ENCODE measurements at places on chromosomes 5 and 9. TPM values are rescaled to one million over a fixed set of nuclear protein-coding genes. Genes with fewer than 3 reads are reported as not detected.

The SLC1A1 gene
- total RNA-seq = 0.09 TPM

The GDA gene
- total RNA-seq = not detected

The ANXA2R gene
- total RNA-seq = 6.0 TPM

The TTC16 gene
- 1.8 TPM for total RNA-seq

The SMIM23 gene
- not detected for total RNA-seq

- H3K27me3 ChIP-seq = no peaks in the 10 kb centered on the region
- H3K4me3 ChIP-seq = peak overlapping the region; percentile 42
- H3K27ac ChIP-seq = no peak overlapping the region
- peak; percentile 87 for DNase-seq
- peaks cover 11% of the 10 kb centered on the region for H3K36me3 ChIP-seq
Observed at GRCh38 chr9:127955294-127956015, 17.8 kb upstream of the DPM2 start.

DNA sequence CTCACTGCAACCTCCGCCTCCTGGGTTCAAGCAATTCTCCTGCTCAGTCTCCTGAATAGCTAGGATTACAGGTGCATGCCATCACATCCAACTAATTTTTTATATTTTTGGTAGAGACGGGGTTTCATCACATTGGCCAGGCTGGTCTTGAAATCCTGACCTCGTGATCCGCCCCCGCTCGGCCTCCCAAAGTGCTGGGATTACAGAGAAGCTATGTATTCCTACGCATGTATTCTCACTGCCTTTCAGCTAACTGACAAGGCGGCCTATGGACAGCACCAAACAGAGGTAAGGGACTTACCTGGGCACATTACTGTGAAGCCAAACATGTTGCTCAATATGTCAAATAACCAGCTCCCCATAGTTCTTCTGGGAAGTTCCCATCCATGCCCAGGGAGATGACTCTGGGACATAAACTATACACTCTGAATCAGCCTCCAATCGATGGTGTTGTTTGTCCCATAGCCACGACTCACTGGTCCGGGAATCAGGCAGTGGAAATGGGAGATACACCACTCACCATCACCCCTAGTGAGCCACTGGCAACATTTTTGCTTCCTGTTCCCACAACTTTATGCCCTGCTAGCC lies 114.6 kb downstream of the SYK start:
- H3K4me1 ChIP-seq = no peaks in the 10 kb centered on the region
- no peaks in the 10 kb centered on the region for H3K36me3 ChIP-seq
- H3K27me3 ChIP-seq = no peaks in the 10 kb centered on the region
- DNase-seq = no peak
- no peak overlapping the region for H3K27ac ChIP-seq

GRCh38 chr5:76099756-76100155 lies 16.6 kb downstream of the SV2C start:
- H3K4me1 ChIP-seq = peaks cover 9% of the 10 kb centered on the region
- H3K27ac ChIP-seq = no peak overlapping the region
- H3K36me3 ChIP-seq = no peaks in the 10 kb centered on the region
- no peaks in the 10 kb centered on the region for H3K27me3 ChIP-seq

DNA sequence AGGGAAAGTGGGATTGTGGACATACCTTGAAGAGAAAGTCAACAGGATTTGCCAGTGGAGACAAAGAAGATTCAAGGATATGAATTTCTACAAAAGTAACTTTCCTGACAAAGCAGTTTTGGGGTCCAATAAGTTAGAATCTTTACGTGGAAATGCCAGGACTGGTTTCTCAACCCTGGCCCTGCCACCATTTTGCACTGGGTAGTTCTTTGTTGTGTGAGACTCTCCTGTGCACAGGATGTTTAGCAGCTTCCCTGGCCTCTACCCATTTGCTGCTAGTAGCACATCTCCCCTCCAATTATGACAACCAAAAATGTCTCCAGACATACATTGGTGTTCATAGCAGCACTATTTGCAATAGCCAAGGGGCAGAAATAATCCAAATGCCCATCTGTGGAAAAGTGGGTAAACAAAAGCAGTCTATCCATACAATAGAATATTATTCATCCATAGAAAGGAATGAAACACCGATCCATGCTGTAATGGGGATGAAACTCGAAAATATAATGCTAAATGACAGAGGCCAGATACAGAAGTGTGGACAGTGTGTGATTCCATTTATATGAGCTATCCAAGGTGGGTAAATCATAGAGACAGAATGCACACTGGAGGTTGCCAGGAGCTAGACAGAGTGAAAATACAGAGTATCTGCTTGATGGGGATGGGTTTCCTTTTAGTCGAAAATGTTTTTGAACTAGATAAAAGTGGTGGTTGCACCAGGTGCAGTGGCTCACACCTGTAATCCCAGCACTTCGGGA lies 91.4 kb downstream of the NSUN2 start:
- no peak overlapping the region for H3K27ac ChIP-seq
- H3K4me3 ChIP-seq = no peak overlapping the region
- DNase-seq = no peak
- H3K27me3 ChIP-seq = no peaks in the 10 kb centered on the region
- no peaks in the 10 kb centered on the region for H3K4me1 ChIP-seq

DNA sequence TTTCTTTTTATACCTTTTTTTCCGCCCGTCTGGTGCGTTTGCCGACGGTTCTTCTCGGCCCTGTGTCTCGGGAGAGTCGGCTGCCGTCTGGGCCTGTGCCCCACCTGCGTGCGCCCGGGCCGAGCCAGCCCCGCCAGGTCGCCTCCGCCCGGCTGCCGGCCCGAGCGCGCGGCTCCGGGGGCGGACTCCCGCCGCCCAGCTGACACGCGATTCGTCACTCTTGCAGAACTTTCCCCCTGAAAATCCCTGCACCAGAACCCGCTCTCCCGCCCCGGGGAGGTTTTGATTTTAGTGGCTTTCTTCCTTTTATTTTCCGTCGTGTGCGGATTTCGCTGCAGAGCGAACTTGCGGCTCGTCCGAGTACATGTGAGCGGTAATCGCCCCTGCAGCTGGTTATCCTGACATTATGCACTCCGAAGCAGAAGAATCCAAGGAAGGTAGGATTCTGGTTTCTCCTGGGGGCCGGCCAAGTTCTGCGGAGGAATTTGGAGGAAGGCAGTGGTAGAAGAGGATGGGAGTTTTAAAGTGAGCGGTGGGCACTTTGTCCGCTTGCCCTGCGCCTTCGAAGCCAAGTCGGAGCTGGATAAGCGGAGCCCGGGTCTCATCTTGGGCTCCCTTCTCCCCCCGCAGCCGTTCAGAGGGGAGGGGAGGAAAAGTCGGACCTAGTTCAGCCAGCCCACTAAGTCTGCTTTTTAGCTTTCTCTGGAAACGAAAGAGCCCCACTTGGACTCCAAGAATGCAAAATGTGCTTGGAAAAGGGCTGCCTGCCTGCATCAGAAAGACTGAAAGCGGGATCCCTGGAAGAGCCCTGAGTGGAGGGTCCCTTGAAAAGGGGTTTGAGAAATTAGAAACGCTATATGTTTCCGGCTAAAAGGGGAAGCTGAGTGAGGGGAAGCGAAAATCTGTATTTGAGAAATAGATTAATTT lies at the start of gene TNFAIP8:
TNFAIP8 (plus strand) TSS at position 335 of the 927 bp plus-strand sequence; CDS start at position 407, 72 bp downstream.
- H3K36me3 ChIP-seq = no peaks in the 10 kb centered on the region
- DNase-seq = peak; percentile 38
- H3K27ac ChIP-seq = peak within 1 kb of the TSS; percentile 21
- H3K4me3 ChIP-seq = peak within 1 kb of the TSS; percentile 37
- peaks cover 88% of the 10 kb centered on the region for H3K4me1 ChIP-seq

- no peaks in the 10 kb centered on the region for H3K36me3 ChIP-seq
- no peak overlapping the region for H3K4me3 ChIP-seq
- H3K27ac ChIP-seq = no peak overlapping the region
Observed at GRCh38 chr5:150631326-150631701, 9.1 kb upstream of the SYNPO start.

- DNase-seq = no peak
- peaks cover 13% of the 10 kb centered on the region for H3K4me1 ChIP-seq
- no peak within 1 kb of the TSS for H3K4me3 ChIP-seq
- no peaks in the 10 kb centered on the region for H3K27me3 ChIP-seq
- no peak within 1 kb of the TSS for H3K27ac ChIP-seq
Observed at GRCh38 chr9:127706836-127707241, at the start of gene CFAP157. TSS of gene CFAP157 (plus strand) at chr9:127706988. CDS start at chr9:127707032, 44 bp downstream.

GRCh38 chr5:134905246-134905996 lies 490 bp downstream of the PCBD2 start:
- H3K36me3 ChIP-seq = no peaks in the 10 kb centered on the region
- H3K27ac ChIP-seq = peak overlapping the region; percentile 87
- H3K4me1 ChIP-seq = no peaks in the 10 kb centered on the region
- H3K4me3 ChIP-seq = peak overlapping the region; percentile 71

- DNase-seq = no peak
- H3K27ac ChIP-seq = no peak overlapping the region
- H3K4me1 ChIP-seq = no peaks in the 10 kb centered on the region
- no peaks in the 10 kb centered on the region for H3K36me3 ChIP-seq
- H3K4me3 ChIP-seq = no peak overlapping the region
Observed at GRCh38 chr9:111743275-111743674, 51.5 kb downstream of the SHOC1 start.

GRCh38 chr9:37100741-37101140 lies 19.6 kb upstream of the ZCCHC7 start:
- no peak overlapping the region for H3K27ac ChIP-seq
- no peaks in the 10 kb centered on the region for H3K36me3 ChIP-seq
- no peak for DNase-seq
- H3K4me1 ChIP-seq = no peaks in the 10 kb centered on the region

- H3K36me3 ChIP-seq = peaks cover 7% of the 10 kb centered on the region
- H3K27ac ChIP-seq = no peak overlapping the region
- H3K27me3 ChIP-seq = no peaks in the 10 kb centered on the region
- H3K4me1 ChIP-seq = no peaks in the 10 kb centered on the region
Observed at GRCh38 chr5:76617675-76618074, 5.5 kb downstream of the F2RL2 start.

DNA sequence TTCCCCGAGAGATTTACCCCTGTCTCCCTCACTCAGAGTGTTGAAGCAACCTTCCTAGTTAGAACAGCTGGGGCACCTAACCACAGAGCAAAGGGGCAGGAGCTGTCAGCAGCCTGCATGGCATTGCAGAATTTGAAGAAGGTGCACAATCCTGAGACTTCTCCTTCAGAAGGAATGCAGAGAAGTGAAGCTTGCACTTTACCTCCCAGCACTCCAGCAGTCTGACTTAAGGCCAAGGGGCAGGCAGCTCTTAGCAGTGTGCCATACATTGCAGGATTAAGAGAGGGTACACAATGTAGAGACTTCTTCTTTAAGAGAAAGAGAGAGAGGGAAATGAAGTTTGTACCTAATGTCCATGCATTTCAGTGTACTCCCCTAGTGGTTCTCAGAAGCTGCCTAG lies 236.0 kb upstream of the FBXL7 start:
- H3K36me3 ChIP-seq = no peaks in the 10 kb centered on the region
- H3K27me3 ChIP-seq = no peaks in the 10 kb centered on the region
- DNase-seq = no peak
- H3K4me3 ChIP-seq = no peak overlapping the region
- H3K27ac ChIP-seq = no peak overlapping the region

GRCh38 chr5:180390441-180391190 lies 37.5 kb upstream of the GFPT2 start:
- no peaks in the 10 kb centered on the region for H3K27me3 ChIP-seq
- no peak overlapping the region for H3K4me3 ChIP-seq
- no peak for DNase-seq
- no peaks in the 10 kb centered on the region for H3K36me3 ChIP-seq
- no peaks in the 10 kb centered on the region for H3K4me1 ChIP-seq

DNA sequence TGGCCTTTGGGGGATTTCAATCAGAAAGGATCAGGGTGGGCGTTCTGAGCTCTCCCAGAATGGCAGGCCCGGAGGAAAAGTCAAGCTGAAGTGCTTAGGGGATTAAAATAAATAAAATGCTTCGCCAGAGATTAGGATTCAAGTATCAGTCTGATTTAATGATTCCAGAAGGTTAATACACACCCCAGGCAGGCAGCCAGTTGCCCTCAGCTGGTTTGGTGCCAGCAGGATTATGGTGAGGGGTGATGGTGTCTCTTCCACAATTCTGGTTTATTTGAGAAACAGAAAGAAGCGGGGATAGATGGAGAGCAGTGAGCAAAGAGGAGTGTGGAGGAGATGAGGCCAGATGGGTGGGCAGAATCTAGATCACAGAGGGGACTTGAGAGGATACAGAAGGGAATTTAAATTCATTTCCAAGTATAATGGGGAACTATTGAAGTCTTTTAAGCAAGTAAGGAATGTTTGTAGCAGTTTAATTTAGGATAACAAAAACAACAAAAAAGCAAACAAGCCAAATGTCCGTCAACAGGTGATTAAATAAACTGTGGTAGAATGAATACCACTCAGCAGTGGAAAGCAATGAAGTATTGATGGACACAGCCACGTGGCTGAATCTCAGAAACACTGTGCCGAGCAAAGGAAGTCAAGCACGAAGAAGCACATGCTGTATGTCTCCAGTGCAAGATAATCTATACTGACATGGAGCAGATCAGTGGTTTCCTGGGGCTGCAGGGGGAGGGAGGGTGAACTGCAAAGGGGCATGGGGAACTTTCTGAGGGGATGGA lies 297.7 kb downstream of the MSX2 start:
- no peaks in the 10 kb centered on the region for H3K4me1 ChIP-seq
- no peak for DNase-seq
- no peak overlapping the region for H3K4me3 ChIP-seq
- no peaks in the 10 kb centered on the region for H3K27me3 ChIP-seq
- H3K36me3 ChIP-seq = no peaks in the 10 kb centered on the region
- no peak overlapping the region for H3K27ac ChIP-seq

- H3K4me1 ChIP-seq = no peaks in the 10 kb centered on the region
- H3K27ac ChIP-seq = no peak overlapping the region
- no peaks in the 10 kb centered on the region for H3K36me3 ChIP-seq
- no peaks in the 10 kb centered on the region for H3K27me3 ChIP-seq
Observed at GRCh38 chr5:54217826-54218503, 92.4 kb downstream of the ARL15 start.

GRCh38 chr5:117741655-117742206 lies 1167.1 kb upstream of the SEMA6A start:
- H3K27me3 ChIP-seq = no peaks in the 10 kb centered on the region
- no peaks in the 10 kb centered on the region for H3K4me1 ChIP-seq
- no peak overlapping the region for H3K27ac ChIP-seq
- no peak for DNase-seq
- no peak overlapping the region for H3K4me3 ChIP-seq

DNA sequence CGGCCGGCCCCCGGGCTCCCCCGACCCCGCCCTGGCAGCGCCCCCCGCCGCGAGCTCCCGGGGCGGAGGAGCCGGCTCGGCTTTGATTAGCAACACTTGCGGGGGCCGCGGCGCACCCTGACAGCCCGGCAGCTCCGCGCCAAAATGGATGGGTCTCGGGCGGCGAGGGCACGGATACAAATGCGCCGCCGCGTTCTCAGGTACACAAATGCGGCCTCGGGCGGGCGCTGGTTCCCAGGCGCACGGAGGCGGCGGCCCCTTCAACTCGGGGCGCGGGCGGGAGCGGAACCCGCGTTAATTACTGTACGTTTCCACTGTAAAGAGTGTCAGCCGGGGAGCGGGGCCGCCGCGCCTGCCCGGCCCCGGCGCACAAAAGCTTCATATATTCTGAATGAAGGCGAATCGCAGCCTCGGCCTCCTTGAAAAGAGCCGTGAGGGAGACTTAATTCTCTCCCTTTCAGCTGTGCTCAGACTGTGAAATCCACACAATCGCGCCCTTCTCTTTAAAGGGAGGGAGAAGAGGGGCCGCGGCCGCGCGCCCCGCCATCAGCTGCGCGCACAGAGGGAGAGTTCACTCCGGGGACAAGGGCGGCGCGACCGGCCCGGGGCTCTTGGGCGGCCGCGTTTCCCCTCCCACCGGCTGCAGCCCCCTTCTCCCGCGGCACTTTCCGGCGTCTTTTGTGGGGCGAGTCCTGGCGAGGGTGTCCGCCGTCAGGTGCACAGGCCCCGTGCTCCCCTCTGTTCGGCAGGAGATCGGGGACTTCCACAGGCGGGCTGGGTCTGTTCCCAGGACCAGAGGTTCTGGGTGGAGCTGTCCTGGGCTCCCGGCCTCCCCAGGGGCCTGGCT lies 27.0 kb downstream of the MSX2 start:
- no peaks in the 10 kb centered on the region for H3K4me1 ChIP-seq
- no peak overlapping the region for H3K4me3 ChIP-seq
- peaks cover 10% of the 10 kb centered on the region for H3K27me3 ChIP-seq
- H3K27ac ChIP-seq = no peak overlapping the region
